ENCODE measurements at places on chromosomes 5 and 9.

GRCh38 chr5:134345996-134346395 lies 21.0 kb downstream of the CDKL3 start:
- no peak for DNase-seq

- DNase-seq, result peak; percentile 38
These were observed 95.3 kb downstream of the RGS3 start for GRCh38 chr9:113558632-113559502.

GRCh38 chr9:128713411-128713780 lies 10.5 kb downstream of the ZDHHC12 start:
- DNase-seq, result no peak

GRCh38 chr9:114287001-114287762 lies 35.7 kb upstream of the ORM1 start:
- no peak for DNase-seq

GRCh38 chr9:134235366-134235765 lies 71.0 kb upstream of the RNU6ATAC start:
- DNase-seq, result no peak

DNA sequence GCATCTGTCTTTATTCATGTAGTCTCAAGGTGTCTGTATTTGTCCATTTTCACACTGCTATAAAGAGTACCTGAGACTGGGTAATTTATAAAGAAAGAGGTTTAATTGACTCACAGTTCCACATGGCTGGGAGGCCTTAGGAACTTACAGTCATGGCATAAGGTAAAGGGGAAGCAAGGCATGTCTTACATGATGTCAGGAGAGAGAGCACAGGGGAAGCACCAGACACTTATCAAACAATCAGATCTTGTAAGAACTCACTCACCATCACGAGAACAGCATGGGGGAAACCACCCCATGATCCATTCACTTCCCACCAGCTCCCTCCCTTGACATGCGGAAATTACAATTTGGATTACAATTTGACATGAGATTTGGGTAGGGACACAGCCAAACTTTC lies 44.2 kb downstream of the NLN start:
- DNase-seq, result no peak

GRCh38 chr5:3657364-3658022 lies 61.9 kb downstream of the IRX1 start:
- no peak for DNase-seq

DNA sequence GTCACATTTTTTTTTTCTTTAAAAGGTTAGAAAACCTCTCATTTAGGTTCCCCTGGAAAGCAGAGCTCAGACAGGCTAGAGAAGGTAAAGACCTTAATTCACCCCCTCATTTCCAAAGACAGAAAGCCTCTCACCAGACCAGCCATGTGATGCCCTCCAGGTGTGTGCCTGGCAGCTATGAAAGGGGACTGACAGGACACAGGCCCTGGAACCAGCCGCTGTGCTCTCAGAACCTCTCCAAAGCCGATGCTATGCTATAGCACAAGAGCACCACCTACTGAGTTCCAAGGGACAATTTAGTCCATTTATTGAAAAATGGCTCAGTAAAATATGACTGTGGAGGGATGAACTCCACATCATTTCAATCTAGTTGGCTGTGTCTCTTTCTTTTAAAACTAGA lies 48.8 kb downstream of the FANCC start:
- peak; percentile 67 for DNase-seq

GRCh38 chr9:5557606-5558587 lies 47.6 kb downstream of the PDCD1LG2 start:
- DNase-seq, result peak; percentile 27

GRCh38 chr5:129120158-129120581 lies 25.6 kb downstream of the ISOC1 start:
- DNase-seq, result no peak

DNA sequence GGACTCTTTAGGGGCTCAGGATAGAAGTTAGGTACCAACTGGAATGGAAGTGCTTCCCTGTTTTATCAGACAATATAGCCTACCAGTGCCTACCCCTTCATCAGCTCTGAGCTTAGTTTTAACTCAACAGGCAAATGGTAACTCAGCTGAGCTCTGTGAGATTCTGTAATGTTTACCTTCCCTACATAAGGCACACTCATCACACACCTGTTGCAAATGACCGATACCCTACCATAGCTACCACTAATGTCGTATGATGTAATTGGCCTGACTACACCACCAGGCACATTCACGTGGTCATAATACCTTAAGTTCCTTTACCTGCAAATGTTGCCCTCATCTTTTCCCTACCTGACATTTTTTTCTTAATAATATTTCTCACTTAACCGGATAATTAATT lies 254.8 kb downstream of the ADGRV1 start:
- no peak for DNase-seq

DNA sequence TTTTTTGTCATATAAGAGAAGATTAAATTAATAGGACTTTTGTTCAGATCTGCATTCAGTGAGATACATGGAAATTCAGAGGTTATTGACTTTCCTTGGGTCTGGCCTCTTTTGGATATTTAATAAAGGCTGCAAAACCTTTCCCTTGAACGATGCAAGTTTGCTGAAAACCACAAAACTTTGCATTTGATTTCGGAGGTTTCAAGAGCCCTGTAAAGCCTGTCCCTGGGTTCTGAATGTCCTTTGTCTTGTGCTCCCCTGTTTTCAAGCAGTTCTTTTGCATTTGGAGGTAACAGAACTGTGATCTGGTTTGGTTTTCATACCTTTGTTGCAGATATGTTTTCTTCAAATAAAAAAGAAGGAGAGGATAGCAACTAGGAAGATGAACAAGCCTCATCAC lies 188.1 kb upstream of the DMRT1 start:
- no peak for DNase-seq
